CD4-positive, alpha-beta T cell treated with Interleukin-4 for 1 hour (primary cell): ENCODE measurements at places on chromosomes 4 and X.
A peak's percentile ranks its signal among the peaks of the same experiment; 100 is the strongest.

DNA sequence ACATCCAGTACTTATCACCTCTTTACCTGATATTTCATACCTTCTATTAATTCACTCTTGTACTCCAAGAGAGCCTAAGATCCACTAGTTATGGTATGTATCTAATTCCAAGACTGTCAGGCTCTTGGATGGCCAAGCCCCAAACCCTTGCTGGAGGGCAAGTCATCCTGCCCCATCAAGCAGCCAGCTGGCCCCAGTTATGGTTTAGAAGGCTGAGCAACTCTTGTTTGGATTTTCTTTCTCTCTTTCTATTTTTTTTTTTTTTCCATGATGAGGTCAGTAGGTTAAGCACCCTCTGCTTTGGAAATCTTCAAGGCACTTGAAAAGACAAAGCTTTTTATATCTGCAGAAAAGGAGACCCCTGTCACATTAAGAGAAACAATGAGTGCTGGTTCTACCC is 10.9 kb upstream of the FGF16 start:
- no peak for DNase-seq

DNA sequence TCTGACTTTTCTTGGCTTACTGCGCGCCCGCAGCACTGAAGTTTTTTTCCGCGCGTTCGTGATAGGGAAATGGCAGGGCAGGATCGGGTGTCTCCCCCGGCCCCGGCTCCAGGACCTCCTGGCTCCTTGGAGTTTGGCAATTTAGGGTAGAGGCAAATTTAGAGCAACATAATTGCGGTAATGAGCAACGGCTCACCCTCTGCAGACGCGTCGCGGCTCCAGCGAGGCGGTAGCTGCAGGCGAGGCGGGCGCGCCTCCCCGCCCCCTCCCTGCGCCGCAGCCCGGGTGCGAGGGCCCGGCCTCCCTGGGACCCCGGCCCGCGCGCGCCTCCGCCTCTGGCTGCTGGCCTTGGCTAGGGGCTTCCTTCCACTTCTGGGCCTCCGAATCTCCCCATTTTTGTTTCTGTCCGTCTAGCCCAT is 6.2 kb downstream of the MSX1 start:
- no peak for DNase-seq

DNA sequence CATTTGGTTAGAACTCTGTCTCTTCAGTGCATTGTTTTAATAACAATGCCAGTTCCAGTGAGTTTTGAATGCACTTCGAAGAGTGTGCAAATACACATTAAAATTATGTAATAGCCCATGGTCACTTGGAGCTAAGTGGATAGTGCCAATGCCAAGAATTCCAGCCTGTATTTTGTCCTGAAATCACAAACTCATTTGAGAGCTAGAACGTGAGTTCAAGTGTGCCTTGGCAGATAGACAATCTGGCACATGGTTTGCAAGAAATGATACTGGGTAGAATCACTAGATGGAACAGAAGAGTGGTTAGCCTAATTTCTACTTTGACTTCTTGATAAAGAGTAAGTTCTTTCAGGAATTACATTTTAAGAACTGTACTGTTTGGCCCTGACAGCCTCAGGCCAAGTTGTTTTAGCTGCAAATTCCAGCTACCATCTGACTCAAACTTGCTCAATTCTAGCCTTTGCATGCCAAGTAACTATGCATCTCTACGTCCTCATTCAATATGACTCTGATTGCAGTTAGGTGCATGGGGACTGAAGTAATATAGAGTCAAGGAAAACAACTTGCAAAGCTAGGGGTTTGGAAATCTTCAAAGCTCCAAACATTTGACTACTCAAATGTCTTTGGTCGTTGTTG is 131.9 kb upstream of the SMIM31 start:
- no peak for DNase-seq

DNA sequence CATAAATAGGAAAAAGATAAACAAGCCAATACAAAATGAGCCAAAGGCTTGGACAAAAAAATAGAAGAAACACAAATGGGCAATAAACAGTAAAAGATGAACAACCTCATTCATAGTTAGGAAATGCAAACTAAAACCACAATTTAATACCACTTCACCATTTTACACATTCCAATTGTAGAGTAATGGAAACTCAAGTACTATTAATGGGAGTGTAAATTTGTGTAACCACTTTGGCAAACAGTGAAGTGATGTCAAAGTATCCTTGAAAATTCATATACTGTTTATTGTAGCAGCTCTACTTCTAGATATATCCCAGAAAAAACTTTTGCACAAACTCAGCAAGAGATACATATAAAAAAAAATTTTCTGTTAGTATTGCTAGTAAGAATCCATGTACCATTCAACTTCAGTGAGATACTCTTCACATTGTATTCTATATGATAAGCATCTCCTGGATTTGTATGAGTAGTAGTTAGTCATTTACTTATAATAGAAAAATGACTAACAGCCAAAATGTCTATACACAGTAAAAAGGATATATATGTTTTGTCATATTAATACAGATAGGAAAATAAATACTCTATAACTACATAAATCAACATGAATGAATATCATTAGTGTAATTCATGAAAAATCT is 229.8 kb downstream of the DKK2 start:
- DNase-seq: no peak

DNA sequence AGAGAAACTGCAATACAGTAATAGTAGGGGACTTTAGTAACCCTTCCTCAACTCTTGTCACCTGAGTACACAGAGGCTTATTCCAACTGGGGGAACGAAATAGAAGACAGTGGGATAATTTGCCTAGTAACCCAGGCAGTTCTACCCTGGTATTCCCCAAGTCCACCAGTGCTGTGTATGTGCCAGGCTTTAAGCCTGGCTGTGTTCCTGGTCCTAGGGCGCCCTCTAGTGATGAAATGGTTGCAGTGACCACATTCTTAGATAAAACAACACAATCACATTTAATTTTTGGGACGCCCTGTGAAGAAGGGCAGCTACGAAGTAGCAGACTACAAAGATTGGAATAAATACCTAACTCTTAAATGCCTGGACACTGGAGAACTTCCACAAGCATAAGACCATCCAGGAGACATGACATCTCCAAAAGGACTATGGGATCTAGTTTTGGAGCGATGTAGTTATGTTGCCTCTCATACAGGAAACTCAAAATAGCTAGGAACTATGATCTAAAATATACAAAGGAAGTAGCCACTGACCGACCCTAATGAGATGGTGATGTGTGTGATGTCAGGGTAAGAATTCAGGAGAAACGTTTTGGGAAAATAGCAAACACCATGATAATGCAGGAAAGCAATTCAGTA is 288.5 kb upstream of the ZCCHC13 start:
- peak; percentile 61 for DNase-seq

- DNase-seq: peak; percentile 52
These were observed 19.4 kb downstream of the AWAT2 start for GRCh38 chrX:70030301-70030767.
